ENCODE measurements at places on chromosomes 2 and 18.

GRCh38 chr18:79068341-79068936, 755 bp upstream of the ATP9B start:
- DNase-seq, result peak; percentile 33

GRCh38 chr2:10454505-10454904, 6.4 kb upstream of the ODC1 start:
- DNase-seq, result no peak

GRCh38 chr2:234330902-234331301, 166.0 kb downstream of the ARL4C start:
- DNase-seq, result no peak

DNA sequence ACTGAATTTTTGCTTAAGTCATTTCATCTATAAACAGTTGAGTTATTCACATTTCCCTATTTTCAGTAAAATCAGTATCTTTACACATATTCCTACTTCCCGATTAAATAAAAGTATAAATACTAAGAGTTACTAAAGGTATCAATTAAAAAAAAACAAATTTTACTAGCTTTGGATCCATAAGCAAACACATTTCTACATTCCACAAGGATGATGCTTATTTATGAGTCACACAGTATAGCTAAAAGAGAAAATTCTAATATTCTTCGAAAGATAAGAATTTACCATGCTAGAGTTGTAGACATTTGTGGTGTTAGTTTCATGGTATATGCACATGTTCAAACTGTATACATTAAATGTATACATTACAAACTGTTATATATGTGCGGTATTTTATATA, 23.7 kb downstream of the PGAP1 start:
- DNase-seq, result no peak

- DNase-seq, result no peak
Observed at GRCh38 chr18:45860492-45860891, 35.0 kb downstream of the SIGLEC15 start.

DNA sequence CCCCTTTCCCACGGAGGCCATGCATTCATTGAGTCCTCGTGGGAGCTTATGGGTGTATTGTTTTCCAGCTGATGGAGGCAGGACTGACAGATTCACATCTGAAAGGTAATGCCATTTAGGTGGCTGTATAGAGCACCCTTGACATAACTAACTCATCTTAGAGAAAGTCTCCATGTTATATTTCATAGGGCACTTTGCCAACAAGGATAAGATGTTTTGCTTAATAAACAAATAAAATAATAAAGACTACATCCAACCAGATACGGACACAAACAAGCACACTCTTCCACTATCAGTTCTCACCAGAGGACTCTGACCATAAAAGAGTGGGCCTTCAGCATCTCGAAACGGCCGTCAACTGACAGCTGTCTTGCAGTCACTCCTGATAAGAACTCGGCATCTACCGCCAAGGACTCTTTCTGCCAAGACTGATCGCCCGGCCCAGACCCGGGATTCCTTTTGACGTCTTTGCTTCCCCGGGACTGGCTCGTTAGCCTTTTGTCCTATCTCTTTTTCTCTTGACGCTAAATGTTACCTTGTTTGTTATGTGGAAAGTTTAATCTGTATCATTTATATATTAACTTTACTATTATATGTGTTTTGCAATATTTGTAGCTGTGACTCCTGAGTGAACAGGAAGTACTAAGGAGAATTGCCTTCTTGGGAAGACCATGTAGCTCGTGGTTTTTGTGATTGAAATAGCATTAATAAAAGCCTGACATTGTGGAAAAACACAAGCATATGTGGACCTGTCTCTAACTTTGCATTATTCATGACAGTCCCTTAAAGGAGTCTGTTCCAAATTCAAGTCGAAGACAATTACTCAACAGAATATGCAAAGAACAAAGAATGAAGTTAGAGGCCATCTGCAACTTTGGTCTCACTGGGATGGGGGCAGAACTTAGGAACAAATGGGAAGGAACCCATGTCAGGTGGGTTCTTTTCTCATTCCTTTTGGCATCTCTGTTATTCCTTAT, 195.1 kb downstream of the LPIN1 start:
- no peak for DNase-seq

- peak; percentile 76 for DNase-seq
Observed at GRCh38 chr2:143259368-143259958, 130.2 kb downstream of the ARHGAP15 start.

DNA sequence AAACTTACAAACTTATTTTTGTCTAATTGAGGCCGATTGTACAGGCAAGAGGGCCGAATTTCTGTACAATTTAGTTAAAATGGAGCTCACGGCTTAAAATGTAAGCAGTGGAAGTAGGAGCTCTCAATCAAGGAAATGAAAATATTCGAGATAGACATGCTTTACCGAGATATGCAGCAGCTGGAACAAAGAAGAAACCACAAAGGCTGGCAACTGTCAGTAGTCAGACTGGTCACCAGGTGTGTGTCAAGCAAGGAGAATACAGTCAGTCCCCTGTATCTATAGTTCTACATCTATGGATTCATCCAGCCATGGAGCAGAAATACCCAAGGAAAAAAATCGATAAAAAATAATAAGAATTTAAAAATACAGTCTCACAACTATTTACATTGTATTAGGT, 122.6 kb downstream of the WDSUB1 start:
- no peak for DNase-seq

GRCh38 chr2:18651842-18652774, 62.7 kb upstream of the NT5C1B start:
- no peak for DNase-seq

DNA sequence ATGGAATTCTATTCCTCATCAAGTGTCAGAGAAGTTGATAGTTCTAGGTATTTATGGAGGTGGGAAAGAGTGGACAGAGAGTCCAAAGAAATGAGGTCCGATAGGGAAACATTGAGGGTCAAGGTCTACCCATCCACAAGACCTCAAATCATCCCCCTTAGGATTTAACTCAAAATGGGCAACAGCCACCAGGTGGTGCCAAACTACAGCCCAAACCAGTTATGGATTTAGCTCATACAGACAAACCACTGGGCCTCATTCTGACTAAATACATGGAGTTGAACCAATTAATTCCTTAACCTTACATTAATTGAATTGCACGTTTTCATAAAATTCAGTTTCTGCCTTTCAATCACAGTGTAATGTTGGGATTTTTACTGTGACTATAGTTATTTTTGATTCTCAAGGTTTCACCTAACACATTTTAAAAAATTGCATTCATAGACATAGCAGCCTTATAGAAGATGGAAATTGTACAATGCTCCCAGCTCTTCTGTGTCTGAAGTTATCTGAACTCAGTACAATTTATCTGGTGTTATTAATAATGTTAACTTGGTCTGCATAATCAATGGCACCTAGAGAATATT, 98.2 kb upstream of the HNMT start:
- peak; percentile 47 for DNase-seq

- no peak for DNase-seq
Observed at GRCh38 chr2:185137700-185138099, 539.4 kb downstream of the ZNF804A start.
